Activated CD8-positive, alpha-beta memory T cell treated with anti-CD3 and anti-CD28 coated beads for 1 hour (primary cell): ENCODE measurements at places on chromosomes 2 and 18.

DNA sequence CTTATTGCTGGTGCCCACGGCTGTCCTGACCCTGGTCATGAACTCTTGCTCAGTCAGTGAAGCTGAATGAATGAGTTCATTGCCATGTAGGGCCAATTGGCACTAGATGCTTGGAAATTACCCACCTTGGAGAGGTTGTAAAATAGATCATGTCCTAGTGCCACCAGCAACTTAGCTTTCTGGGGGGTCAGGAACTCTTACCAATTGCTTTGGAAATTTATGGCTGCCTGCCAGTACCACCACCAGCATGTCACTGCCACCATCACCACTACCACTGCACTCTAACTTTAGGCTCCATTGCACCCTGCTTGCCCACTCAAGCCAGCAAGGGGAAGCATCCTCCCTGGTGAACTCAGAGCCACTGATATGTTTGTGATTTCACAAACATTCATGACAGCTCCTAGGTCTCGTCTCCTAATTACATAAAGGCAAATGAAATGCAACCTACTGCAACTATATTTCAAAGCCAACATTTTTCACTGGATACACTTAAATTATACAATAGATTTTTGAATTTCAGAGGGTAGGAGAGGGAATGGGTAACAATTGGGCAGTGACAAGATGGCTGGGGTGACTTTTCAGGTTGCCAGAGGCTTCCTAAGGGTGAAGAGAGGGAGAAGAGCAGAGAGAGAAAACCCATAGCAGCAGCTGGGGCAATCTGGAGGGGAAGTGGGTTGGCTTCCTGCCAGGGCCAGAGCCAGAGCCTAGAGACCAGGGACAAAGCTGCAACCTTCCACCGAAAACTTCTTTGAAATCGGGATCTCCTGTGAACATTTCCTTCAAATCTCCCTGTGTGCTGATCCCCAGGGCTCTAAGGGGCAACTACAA is 3.5 kb upstream of the EMILIN1 start:
- no peak for DNase-seq

- no peak for DNase-seq
Measured at GRCh38 chr2:174945601-174946260, 59.5 kb downstream of the CHN1 start.

DNA sequence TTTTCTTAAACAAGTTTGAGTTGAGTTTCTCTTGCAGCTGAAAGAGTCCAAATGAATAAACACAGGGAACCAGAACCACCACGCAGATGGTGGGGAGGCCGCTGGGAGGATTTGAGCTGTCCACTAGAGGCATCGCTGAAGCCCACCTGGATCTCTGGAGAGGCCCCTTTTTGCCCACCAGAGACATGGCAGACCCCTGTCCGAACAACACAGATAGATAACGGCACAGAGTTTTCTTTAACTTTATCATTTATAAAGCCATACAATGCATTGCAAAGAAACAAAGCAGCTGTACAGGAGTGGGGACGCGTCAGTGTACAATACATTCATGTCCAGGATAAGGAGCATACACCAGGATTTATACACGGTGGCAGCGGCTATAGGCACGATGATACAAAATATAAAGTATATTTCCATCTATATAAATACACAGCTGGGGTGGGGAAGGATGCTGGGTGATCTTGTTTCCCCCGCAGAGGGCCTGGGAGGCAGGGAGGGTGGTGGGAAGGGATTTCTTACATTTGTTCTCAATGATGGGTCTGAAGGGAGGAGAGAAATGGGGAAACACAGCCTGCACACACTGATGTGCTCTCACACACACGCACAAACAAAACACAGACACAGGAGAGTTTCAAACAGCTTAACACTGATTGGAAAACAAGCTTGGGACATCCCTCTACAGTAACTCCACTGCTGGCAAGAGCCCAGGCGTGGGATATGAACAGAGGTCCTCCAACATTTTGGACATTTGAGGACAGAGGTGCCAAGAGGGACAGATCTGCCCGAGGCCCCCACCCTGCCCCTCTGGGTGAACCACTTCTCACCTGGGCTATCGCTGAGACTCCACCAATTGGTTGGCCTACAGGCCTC is 203.0 kb downstream of the TNS1 start:
- no peak for DNase-seq

DNA sequence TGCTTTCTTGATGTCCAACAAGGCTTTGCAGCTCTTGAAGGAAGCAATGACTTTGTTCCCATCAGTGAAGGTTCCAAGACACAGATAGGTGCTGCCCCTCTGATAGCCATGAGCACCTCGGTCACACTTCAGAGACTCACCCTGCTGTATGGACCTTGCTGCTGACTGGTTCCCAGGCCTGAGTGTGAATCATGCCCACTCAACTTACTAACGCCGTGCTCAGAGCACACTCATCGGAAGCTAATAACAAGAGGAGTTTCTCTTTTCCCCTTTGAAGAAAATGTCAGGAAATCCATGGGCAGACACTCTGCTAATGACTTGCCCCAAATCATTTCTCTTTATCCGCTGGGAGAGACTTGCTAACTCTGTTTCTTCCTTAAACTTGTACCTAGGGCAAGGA is 83.8 kb upstream of the ARL4C start:
- no peak for DNase-seq

DNA sequence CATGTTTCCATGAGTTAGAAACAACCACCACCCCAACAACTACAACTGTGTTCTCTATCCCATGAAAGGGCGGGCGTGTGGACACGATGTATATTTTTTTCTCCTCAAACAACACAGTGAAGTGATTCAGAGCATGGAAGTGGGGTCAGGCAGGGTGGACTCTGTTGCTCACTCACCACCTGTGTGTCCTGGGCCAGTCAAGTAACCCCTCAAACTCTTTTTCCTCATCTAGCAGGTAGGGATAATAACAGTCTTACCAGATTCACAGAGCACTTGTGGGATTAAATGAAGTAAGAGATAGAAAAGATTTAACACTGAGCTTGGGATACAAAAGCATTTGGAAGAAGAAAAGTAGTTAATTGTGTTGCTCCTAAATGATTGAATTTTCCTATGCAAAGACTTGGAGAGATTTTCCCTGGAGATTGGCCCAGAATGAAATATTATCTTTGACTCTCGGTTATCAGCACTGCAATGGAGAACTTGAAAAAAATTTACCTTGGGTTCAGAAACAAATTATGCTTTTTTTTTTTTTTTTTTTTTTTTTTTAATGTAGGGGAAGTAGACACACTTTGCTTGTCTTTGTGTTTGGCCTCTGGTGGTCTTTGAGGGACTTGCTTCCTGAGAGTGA is 161.9 kb upstream of the EPAS1 start:
- DNase-seq, result no peak

- no peak for DNase-seq
Measured at GRCh38 chr18:38545071-38545470, 979.5 kb upstream of the CELF4 start.

DNA sequence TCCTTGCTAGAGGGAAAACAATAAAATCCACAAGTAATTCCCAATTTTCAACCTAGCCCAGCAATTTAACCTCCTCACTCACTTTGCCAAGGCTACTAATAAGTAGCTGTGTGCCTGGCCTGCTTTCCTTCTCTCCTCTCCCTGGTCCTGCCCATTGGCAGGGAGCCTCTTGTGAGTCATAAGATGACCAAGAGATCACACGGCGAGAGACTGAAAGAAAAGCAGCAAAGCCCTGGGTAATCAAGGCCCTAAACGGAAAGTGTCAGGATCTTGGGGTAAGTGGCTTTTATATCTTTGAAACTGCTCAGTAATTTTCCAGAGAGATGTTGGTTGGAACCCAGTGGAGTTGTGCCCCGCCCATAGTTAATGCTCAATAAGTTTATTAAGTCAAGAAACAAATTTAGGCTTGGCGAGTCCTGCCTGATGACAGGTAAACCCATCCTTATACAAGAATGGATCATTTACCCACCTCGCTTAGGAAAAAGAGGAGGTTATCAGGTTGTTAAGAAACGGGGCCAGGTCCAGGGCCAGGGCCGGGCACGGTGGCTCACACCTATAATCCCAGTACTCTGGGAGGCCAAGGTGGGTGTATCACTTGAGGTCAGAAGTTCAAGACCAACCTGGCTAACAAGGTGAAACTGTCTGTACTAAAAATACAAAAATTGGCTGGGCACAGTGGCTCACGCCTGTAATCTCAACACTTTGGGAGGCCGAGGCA is 10.0 kb upstream of the ADAM17 start:
- DNase-seq, result no peak

DNA sequence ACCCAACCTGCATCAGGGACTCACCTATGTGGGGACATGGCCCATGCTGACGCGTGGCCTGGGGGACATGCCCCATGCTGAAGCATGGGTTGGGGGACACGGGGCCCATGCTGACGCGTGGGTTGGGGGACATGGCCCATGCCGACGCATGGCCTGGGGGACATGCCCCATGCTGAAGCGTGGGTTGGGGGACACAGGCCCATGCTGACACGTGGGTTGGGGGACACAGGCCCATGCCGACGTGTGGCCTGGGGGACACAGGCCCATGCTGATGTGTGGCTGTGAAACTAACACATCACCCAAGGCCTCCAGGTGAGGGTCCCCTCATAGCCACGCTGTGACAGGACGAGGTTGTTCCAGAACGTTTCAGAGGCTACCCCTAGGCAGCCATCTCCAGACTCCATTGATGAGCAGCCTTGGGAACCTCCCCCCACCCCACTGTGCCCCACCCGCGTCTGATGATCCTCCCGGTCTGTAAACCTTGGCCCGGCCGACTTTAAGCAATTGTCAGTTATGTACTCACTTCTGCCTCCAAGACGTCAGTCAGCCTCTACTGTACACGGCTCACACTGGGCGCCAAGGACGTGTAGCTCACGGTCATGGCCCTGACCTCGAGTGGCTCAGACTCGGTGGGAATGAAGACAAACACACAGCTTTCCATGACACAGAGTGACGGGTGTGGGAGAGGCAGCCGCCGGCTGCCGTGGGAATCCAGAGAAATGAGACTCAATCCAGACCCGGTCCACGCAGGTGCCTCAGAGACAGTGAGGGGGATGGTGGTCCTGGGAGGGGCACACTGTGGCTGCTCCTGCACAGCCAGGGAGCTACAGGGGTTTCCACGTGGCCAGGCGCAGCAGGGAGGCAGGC is 50.2 kb upstream of the SLC66A3 start:
- DNase-seq, result no peak

- no peak for DNase-seq
Measured at GRCh38 chr2:173808718-173809117, 156.5 kb downstream of the SP3 start.

DNA sequence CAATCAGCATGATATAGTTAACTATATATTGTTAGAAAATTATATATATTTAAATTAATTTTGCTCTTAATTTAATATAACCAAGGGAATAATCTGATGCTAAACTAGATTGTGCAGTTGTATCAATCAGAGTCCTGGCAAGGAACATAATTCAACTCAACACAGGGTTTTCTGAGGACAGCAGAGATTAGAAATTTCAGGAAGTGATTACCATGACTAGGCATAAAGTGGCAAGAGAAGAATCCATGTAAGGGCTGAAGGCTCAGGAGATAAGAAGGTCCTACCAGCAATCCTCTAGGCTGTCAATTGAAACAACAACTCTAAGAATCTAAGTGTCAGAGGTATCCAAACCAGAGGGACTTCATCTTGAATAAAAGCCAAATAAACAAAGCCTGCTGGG is 807.8 kb downstream of the DSC3 start:
- no peak for DNase-seq

DNA sequence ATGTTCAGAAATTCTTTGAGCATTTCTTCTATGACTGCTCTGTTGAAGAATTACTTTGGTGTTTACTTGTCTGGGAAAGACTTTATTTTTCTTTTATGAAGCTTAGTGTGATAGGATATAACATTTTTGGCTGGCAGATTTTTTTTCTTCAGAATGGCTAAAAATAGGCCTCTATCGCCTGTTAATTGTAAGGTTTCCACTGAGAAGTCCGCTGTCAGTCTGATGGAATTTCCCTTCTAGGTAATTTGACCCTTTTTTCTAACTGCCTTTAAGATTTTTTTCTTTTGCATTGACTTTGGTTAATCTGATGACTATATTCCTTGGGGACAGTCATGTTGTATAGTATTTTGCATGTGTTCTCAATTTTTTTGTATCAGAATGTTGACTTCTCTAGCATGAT is 590.7 kb downstream of the ADCYAP1 start:
- DNase-seq, result no peak
